Stimulated activated CD4-positive, alpha-beta T cell treated with anti-CD3 and anti-CD28 coated beads, TNF-alpha, amount 100 ng/mL, for 24 hours (primary cell): ENCODE measurements at places on chromosomes 12 and 14.

- DNase-seq, result no peak
Observed at GRCh38 chr14:86035882-86036281, 505.9 kb downstream of the FLRT2 start.

DNA sequence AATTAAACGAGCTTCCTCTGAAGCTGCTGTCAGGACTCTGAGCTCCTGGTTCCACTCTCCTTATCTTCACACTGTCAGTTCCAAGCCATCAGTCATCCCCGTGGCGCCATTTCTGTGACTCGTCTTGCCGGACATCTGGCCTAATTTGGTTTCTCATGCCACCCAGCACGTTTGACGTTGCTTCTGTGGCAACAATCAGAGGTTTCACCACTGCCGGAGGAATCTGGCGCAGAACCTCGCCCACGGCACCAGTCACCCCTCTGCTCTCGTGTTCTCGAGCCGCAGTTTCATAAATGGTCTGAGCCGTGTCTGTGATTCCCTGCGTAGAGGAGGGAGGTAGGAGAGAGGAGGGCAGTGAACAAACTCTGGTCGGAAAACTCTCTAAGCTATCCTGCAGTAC is 29.7 kb downstream of the BDKRB1 start:
- no peak for DNase-seq

DNA sequence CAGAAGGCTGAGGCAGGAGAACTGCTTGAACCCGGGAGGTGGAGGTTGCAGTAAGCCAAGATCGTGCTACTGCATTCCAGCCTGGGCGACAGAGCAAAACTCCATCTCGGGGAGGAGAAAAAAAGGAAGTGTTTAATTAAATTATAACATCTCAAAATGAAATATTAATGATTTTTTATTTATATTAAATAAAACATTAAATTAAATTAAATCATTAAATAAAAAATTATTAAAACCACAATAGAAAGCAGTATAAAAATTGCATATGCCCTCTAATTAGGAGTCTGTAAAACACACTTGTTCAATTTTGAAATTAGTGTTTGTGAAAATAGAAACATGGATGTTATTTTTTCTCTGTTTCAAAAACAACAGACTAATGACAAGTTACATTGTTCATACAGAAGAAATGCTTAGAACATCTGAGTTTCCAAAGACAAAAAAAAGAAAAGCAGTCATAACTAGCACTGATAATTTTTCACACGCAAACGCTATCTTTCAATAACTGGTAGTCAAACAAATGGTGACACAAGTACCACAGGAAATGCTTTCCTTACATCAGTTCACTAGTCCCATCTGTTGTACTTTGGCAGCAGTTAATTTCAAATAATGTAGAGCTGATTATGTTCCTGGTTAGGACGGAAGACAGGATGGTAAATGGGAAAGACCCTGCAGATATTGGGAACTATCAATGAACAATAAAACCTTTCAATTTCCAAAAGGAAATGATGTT is 54.9 kb downstream of the HECTD4 start:
- DNase-seq, result no peak

DNA sequence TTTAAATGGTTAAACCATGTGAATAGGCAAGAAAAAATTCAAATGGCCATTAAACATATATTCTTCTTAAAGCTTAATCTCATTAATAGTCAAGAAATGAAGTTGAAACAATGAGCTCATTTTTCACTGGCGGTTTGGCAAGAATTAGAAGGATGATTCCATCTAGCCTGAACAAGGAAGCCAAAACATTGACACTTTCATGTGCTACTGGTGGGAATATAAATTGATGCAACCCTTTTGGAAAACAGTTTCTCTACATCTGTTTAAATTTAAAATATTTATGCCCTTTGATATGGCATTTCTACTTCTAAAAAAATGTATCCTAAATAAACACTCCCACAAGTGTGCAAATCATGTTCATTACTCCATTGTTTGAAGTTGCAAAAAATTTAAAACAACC is 174.7 kb upstream of the HIF1A start:
- DNase-seq, result no peak

DNA sequence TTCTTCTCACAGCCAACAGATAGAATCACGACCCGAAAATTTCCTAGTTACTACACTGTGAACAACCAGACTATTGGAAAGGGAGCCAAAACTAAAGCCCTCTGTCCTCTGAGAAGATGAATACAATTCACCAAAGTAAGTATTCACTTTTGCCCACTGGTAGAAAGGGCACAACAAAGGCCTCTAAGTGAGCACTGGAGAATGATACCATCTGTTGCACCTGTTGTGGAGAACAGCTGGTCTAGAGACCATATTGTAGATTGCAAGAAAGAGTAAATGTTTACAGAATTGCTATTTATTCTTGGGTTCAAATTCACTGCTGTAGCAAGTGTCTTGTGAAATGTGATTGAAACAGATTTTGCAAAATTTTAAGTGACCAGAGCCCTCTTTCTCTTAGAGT is 46.9 kb upstream of the ANO6 start:
- no peak for DNase-seq

DNA sequence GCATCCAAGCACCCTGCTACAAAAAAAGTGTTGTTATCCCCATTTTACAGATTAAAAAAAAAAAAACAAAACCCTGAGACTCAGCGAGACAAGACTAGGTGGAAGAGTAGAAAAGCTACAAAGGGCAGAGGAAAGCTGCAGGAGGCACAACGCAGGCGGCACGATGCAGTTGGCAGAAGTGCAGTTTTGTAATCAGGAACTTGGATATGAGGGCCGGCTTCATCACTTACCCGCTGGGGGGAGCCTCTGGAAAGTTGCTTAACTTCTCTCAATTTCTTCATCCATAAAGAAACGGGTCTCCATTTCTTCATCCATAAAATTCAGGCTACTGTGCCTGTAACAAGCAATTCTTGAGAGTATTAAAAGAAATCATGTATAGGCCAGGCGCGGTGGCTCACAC is 33.1 kb upstream of the CCDC60 start:
- DNase-seq, result no peak

DNA sequence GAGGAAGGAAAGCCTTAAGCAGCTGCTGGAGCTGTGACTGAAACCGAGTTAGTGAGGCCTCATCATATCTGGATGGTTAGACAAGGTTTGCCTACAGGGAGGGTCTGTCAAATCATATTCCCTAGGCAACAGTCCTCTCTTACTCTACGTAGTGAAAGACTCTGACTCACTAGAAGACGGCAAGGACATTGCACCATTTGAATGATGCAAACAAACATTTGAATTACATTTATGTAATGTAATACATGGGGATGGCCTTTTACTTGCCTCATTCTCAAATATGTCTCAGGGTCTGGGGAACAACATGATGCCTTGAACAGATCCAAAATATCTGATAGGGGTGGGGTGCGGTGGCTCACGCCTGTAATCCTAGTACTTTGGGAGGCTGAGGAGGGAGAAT is 29.8 kb upstream of the STRAP start:
- no peak for DNase-seq

DNA sequence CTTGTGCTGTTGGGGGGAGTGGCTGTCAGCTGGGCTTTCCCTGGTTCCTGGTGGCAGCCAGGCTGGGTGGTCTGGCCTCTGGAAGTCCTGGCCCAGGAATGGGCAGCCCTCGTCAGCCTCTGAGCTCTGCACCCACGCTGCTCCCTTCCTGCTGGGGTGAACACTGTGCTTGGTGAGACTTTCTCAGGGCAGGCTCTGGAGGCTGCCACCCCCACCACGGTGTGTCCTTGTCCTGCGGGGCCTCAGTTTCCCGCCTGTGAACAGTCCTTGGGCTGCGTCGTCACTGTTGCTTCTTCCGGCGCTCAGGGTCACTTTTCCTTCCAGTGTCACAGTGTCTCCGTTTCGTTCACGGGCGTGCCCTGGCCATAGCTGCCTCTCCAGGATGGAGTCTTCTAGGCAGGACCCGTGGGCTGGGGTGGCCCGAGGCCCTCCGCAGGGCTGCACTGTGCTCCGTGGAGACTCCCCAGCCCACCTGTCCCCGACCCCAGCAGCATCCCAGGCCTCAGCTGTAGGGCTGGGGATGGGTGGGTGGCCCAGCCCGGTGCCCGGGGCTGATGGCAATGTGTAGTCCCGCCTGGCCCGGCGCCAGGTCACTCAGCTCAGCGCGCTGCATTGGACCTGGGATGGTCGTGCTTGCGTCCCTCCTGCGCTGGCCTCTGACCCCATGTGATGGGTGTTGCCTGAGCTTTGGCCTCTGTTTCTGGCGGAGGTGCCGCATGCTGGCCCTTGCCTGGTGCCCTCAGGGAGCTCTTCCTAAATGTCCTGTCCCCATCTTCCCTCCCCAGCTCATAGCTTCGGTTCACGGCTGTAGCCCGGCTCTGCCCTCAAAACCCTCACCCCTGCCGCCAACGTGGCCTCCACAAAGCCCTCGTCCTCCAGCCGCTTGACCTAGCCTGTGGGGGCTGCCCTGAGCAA is 6.8 kb downstream of the KIF26A start:
- DNase-seq, result no peak

- DNase-seq, result no peak
Observed at GRCh38 chr14:64506721-64507120, 2.2 kb downstream of the ZBTB1 start.

- DNase-seq, result no peak
Observed at GRCh38 chr12:39235990-39236767, 206.7 kb downstream of the KIF21A start.

- no peak for DNase-seq
Observed at GRCh38 chr12:15752785-15753184, 36.4 kb downstream of the EPS8 start.

DNA sequence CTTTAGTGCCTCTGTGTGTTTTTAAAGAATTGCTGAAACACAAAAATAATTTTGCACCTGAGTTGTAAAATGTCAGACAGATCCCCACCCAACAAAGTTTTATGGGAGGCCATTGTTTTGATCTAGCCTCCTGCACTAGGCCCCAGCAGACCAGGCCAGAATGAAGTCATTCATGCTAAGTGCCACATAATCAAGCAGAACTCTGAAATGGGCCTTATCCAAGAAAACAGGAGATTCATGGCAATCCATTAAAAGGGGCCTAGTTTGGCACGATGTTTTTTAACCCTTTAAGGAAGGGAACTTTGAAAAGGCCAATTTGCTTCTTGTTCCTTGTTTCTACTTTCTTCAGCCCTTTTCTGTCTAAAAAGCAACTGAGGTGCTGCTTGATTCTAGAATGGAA is 260.9 kb downstream of the ITPR2 start:
- no peak for DNase-seq

DNA sequence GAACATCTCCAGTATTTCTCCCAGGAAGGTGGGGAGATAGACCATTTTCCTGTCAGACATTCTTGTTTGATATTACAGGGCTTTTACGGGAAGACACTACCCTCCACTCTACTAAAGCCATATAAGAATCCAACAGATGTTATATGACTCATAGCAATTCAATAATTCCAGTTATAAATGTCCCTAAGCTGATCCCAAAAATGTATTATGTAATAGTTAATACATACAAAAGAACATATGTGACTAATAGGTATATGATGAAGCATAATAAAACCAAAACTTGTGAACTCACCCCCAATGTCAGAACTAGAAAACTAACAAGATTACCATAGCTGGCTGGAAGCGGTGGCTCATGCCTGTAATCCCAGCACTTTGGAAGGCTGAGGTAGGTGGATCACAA is 84.2 kb downstream of the EFCAB11 start:
- DNase-seq, result no peak

DNA sequence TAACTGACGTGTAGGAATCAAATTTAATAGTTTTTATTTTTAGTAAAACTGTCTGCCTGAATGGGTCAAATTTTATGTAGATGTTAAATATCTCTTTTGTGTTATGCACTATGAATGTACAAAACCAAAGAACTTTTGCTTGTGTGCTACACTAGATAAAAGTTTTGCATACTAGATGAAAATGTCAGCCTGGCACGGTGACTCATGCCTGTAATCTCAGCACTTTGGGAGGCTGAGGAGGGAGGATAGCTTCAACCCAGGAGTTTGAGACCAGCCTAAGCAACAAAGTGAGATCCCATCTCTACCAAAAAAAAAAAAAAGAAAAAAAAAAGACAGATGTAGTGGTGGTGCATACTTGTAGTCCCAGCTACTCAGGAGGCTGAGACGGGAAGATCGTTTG is 11.1 kb downstream of the AEBP2 start:
- no peak for DNase-seq

DNA sequence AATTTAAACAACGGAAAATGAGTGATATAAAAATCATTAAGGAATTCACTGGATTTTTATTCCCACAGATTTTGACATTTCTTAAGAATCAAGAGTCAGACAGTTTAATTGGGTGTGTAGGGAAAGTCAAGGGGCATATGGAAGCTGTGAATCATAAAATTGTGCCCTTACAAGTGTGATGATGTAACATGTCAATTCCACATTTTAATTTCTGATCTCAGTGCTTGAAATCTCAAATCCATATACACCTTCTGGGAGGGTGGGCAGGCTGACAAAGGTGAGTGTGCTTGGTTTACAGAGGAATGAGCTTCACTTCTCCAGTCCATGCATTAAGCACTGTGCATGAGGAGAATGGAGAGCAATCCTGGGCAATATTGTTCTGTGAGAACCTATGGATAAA is 1.0 kb upstream of the KRT6A start:
- no peak for DNase-seq

- peak; percentile 2 for DNase-seq
Observed at GRCh38 chr12:127559349-127560040, 707.5 kb upstream of the TMEM132C start.

DNA sequence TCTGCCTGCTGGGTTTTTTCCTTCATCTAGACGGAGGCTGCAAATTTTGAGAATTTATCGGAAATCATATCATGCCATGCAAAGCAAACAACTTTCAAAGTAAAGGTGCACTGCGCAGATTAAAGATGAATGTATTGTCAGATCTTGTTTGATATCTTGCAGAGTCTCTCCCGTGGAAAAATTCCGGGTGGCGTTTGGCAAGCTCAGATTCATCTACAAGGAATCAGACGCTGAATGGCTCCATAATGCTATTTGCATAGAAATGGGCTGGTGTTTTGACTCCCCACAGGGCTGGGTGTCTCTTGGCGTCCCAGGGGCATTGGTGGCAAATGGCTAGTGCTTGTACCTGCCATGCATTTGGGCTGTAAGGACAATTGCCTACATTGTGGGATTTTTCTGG is 274.0 kb downstream of the VRK1 start:
- DNase-seq, result no peak

DNA sequence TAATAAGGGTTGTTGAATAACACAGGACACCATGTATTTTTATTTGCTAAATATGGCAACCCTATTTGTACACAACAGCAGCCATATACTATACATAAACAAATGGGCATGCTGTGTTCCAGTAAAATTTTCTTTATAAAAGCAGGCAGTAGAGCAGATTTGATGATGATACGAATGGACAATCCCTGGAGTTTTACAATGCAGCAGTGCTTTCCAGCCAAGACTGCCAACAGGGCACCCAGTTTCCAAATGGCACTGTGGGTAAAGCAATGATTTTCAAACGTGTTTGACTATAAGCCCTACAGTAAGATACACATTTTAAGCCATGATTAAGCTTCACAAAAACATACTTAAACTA is 282.7 kb downstream of the NUAK1 start:
- no peak for DNase-seq

DNA sequence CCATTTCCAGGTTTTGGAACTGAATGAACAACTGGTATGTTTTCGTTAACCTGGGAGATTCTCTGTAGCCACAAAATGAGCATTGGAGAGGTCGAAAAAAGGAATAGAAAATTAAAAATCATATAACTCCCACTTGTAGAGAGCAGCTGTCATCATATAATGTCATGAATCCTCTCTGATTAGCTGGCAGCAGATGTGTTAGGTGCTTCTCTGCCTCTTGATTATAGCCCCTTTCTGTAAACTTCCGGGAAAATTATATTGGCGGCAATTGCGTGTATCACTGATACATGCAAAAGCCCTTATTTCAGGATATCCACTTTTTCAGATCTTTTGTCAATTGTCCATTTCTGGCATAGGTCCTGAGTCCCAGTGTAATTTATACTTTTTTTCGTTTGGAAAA is 31.7 kb downstream of the FGD4 start:
- DNase-seq, result no peak

GRCh38 chr12:2169940-2170339 is 117.2 kb downstream of the CACNA1C start:
- DNase-seq, result no peak
